ENCODE measurements at places on chromosomes 12 and 14. TPM values are rescaled to one million over a fixed set of nuclear protein-coding genes. Genes with fewer than 3 reads are reported as not detected.

DNA sequence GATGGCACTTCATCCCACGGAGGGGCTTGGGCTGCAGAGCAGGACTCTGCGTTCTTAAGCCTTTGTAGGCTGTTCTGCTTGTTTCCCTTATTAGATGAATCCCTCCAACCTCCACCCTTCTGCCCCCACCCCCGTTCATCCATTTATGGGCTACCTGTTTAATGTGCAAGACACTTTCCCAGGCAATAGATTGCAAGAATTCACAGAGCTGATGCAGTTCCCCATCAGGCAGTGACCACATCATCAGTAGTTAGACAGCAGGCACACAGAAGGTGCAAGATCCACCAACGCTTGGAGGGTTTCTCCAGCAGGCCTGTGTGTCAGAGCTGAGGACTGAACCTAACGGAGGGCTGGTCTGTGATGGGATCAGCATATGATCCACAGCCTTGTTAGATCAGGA lies 1.2 kb upstream of the C1R start:
- DNase-seq, result no peak

The TAS2R10 gene
- total RNA-seq, result not detected

DNA sequence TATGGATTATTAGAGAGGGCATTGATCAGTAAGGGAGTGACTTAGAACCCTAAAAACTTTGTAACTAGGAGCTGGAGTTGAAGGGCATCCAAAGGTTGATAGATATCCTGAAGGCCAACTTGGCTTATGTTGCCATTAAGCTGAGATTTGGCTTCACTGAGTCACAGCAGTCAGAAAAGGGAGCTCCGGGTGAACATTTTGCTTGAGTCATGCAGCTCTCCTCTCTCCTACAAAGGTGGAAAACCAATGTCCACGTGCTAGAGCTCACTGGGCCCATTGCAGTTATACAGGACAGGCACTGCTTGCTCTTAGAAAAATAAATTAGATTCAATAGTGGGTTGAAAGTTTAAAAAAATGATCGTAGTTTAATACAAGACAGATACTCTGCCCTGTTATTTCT lies 87.3 kb upstream of the LRIG3 start:
- DNase-seq, result no peak

GRCh38 chr14:93857500-93858283 lies 69.4 kb upstream of the PRIMA1 start:
- DNase-seq, result no peak
